MCF 10A (cell line): ENCODE measurements at places on chromosomes 1 and 21.

DNA sequence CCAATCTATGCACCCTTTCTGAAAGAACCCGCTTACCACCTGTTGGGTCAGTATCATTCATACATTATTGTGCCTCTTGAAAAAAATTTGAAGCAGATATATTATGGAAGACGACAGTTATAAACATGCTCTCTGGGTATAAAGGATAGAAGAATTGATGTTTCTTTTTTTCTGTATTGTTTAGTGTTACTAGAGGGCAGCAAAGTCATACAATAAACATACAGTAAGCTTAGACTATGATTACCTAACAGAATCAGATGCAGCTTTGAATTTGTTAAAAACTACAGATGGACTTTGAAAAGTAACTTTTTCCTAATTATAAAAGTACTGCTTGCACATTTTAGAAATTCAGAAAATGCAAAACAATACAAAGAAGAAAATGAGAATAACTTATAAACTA, 11.1 kb upstream of the PAXBP1 start:
- no peak for DNase-seq

DNA sequence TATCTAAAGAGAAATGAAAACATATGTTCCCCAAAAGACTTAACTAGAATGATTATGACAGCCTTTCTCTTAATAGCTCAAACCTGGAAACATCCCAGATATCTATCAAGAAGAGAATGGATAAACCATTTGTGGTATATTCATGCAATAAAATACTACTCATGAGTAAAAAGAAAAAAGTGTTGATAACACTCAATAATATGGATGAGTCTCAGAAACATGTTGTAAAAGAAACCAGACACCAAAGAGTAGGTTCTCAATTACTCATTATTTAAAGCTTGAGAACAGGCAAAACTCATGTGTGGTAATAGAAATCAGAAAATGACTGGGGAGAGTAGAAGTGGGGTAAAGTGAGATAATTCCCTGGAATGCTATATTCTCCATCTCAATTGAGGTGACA, 154.1 kb downstream of the PHTF1 start:
- no peak for DNase-seq

DNA sequence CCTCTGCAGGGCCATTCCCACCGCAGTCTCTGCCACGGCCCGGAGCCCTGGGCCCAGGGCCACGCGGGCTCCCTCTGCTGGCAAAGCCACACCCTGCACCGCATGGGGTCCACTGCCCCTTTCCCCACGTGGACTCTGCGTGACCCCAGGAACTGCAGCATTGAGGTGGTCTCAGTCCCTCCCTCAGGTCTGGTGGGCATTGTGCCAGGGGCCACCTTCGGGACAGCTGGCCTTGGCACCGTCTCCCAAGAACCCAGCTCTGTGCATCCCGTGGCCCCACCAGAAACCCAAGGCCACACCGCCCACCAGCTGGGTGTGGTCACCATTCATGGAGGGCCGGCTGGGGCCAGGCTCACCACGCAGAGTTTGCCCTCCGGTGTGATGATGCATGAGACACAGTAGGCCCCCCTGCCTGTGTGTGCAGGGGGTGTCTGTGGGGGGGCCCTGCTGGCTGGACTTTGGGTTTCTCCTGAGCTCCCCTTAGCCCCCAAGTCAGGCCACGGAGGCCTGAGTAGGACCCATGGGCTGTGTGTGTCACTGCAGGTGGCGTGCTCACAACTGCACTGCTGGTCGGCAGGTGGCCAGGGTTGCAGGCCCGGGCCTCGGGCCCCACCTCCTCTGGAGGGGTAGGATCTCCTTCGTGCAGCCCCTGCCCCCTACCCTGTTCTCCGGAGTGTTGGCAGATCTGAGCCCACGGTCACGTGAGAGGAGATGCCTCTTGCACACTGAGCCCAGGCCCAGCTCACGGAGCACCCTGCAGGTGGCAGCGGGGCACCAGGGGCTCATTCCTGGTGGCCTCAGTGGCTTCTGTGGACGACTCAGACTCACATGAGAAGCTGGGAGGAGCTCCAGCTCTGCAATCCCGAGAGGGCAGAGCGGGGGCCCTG, 5.8 kb downstream of the VWA1 start:
- peak; percentile 42 for DNase-seq

DNA sequence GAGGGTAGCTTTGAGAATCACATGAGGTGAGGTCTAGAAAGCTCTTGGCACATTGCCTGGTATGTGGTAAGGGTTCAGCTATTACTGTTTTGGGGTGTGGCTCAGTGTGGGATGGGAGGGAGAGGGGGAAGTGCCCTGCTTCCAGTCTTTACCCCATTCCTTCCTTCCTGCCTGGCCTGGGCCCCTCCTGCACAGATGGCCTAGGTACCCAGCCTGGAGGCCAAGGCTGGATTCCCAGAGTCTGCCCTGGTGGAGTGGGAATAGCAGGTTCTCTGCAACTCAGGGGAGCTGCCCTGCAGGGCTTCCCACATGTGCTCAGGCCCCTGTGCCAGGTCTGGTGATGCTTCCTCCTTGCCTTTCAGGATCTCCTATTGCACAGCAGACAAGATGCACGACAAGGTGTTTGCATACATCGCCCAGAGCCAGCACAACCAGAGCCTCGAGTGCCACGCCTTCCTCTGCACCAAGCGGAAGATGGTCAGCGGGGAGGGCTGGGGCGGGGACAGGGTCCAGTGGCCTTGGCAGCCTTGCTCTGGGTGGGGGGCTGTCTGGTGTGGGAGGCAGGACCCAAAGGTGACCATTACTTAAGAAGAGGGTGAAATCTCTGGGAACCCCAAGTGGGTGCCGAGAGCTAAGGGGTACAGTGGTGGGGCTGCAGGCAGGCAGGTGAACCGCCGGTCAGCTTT, 13.5 kb downstream of the LDLRAP1 start:
- DNase-seq = peak; percentile 88

DNA sequence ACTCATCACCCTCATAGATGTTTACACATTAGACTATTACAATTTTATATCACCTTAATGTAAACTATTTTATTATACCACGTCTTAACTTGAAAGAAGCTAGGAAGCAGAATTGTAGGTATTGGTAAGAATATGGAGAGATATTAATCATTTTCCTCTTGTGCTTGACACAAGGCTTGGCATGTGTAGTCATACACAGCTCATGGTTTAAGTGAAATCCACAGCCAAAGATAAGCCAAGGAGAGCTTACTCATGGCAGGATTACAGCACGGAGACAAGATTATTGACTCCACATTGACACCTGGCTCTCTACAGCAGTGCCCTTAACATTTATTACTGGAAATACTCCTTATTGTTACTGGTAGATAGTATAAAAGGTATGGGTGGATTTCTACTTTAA, 68.4 kb upstream of the ADGRL4 start:
- DNase-seq = no peak

GRCh38 chr1:164611754-164612642, 53.0 kb downstream of the PBX1 start:
- peak; percentile 99 for DNase-seq

DNA sequence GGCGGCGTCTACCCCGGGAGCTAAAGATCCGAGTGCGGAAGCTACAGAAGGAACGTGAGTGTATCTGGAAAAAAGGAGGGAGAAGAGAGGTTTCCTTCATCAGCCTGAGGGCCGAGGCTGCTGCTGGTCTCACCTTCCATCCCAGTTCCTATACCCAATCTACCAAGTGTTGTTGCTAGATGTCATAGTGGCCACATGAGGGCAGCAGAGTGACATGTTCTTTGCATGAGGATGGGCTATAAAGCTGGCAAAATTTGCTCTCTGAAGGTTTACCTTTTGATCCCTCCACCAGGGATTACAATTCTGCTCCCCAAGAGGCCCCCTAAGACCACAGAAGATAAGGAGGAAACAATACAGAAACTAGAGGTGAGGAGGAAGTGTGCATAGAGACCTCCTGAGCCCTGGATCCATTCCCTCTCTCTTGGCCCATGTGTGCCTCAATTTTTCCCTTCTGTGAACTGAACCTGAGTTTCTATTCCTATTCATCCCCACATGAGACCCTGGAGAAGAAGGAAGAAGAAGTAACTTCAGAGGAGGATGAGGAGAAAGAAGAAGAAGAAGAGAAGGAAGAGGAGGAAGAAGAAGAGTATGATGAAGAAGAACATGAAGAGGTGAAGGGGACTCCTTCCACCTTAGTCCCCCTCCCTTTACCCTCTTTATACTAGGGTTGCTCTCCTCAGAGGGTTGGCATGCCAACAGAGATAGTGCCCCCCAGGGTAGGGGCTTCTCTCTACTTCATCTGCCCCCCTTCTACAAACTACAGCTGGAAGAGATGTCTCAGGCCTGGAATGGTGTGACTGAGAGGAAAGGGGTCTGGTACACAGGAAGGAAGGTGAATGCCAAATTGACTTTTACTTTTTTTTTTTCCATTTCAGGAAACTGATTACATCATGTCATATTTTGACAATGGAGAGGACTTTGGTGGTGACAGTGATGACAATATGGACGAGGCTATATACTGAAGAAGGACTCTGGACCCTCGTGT, 13.3 kb downstream of the POLR3GL start:
- peak; percentile 93 for DNase-seq

- peak; percentile 5 for DNase-seq
Measured at GRCh38 chr21:42010507-42011495, 641 bp upstream of the ZBTB21 start.

GRCh38 chr1:168824418-168825065, 95.5 kb upstream of the DPT start:
- no peak for DNase-seq

DNA sequence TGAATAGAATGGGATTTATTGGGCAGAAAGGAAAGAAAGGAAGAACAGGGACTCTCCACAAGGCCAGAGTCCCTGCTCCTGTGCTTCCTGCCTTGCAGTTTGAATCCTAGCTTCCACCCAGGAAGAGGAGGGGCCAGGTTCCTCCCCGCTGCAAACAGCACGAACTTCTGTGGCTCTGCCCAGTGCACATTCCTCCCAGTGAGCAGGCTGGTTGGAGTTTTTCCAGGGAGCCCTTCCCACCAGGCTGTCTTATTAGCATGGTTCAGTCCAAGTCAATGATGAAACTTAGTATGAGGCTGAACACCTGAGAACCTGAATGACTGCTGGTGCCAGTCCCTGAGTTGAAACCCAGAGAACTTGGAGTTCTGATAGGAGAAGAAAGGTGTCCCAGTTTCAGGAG, 247.2 kb downstream of the DUSP10 start:
- peak; percentile 71 for DNase-seq

GRCh38 chr1:26829184-26829911, 2.9 kb downstream of the ZDHHC18 start:
- no peak for DNase-seq

DNA sequence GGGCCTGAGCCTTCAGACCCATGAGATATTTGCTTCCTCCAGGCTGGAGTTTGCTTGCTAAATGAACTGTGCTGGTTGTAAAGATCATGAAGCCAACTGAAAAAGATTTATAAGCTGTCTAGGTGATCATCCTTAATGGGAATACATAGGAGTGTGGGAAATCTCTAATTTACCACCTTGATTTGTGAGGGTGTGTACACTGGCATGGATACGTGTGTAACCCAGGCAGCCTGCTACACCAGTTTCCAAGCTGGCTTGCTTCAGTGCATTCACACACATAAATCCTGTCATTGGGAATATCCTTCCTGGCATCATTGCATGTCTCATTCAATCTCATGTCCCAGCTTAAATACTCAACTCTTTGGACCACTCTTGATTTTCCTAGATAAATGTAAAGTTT, 57.6 kb upstream of the GNG12 start:
- DNase-seq = no peak

DNA sequence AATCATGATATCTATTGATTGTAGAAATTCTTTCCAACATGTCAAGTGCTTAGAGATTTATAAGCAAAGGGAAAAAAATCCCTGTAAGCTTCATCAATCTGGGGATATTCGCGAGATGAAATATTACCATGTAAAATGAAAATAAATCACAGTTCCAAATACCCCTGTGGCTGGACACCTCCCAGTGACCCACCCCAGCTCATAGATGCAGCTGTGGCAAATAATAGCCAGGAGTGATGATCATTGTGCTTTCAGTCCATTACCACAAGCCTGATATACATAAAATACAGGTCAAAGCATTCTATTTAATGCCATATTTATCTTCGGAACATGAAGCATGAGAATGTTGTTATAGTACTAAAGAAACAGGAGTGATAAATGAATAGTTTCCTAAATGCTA, 274.9 kb upstream of the LRRC7 start:
- no peak for DNase-seq

DNA sequence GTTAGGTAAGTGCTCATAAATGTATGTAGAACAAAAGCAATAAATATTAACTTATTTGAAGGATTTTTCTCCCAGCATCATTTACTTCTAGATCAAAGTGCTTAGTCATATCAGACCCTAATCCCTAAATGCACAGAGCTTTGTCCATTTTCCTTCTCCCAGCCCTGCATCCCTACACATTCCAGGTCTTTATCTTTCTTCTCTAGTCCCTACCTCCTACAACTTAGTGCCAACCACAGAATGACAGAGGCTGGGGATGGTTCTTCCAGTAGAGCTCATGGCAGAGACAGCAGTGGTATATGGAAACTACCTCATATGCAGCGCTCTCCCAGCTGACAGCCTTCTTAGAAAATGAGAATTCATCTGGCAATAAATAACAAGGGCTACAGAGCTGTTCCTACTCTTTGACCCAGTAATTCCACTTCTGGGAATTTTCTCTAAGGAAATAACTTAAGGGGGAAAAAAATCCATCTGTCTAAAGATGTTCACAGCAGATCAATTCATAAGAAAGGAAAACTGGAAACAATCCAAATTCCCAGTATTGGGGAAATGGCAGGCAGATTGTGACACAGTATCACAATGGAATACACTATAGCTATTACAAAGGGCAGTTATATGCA, 62.9 kb upstream of the ROR1 start:
- DNase-seq = no peak

DNA sequence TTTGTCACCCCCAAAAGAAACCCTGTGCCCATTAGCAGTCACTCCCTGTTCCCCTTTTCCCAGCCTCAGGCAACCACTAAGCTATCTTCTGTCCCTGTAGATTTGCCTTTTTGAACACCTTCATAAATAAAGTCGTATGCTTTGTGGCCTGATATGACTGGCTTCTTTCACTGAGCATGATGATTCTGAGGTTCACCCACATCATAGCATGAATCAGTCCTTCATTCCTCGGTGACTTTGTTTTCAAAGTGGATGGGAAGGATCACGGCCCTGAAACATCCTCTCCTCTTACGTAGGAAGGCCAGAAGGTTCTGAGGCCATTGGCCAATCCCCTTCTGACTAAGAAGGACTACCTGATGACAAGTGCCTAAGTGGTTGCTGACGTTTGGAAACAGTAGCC, 39.1 kb downstream of the NIPAL3 start:
- no peak for DNase-seq

DNA sequence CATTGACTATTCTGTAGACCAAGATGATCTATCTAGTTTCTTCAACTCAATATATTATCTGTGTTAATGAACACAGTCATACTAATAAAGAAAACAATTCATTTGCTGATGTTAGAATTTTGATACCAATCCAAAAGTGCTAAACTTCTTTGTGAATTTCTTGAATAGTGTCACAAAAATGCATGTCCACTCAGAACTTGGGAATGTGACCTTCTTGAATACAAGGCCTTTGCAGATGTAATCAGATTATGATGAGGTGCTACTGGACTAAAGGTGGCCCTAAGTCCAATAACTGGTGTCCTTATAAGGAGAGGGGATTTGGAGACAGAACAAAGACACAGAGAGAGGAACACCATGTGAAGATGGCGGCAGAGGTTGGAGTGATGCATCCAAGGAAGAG, 305.8 kb upstream of the ZP4 start:
- DNase-seq = no peak

GRCh38 chr1:185961664-185962063, 227.5 kb downstream of the HMCN1 start:
- peak; percentile 36 for DNase-seq
